ENCODE measurements at places on chromosomes 7 and 10.

DNA sequence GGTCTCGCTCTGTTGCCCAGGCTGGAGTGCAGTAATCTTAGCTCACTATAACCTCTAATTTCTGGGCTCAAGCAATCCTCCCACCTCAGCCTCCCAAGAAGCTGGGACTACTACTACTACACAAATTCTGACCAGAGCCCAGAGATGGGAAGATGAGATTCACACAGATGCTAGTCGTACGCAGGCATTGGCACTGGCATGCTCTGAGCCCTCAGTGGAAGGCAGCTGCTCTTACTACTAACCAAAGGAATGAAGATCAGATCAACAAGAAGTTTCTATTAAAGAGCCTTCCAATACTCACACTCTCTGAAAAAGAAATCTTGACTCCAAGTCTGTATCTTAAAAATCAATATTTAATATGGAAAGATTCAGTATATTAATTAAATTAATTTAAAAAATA is 10.7 kb downstream of the GDF2 start:
- DNase-seq = no peak

DNA sequence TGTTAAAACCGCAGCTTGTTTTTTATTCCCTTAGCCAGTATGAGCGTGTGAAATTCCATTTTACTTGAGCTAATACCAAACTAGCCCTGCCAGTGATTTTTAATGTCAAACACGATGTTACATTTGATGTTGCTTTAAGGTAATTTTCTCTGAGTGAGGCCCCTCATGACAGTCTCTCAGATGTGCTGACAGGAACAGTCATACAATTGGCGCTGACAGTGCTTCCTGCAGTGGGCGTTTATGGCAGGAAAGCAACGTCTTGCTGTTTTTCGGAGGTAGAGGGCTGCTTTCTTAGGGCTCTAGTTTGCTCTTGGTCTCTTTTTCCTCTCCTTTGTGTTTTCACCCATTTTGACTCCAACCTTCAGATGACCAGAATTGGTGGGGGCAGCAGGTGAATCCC is 19.3 kb downstream of the PON1 start:
- DNase-seq = no peak

GRCh38 chr10:22626784-22627183 is 87.6 kb downstream of the PIP4K2A start:
- DNase-seq = no peak

GRCh38 chr7:31896925-31897324 is 173.3 kb downstream of the PDE1C start:
- DNase-seq = peak; percentile 5

DNA sequence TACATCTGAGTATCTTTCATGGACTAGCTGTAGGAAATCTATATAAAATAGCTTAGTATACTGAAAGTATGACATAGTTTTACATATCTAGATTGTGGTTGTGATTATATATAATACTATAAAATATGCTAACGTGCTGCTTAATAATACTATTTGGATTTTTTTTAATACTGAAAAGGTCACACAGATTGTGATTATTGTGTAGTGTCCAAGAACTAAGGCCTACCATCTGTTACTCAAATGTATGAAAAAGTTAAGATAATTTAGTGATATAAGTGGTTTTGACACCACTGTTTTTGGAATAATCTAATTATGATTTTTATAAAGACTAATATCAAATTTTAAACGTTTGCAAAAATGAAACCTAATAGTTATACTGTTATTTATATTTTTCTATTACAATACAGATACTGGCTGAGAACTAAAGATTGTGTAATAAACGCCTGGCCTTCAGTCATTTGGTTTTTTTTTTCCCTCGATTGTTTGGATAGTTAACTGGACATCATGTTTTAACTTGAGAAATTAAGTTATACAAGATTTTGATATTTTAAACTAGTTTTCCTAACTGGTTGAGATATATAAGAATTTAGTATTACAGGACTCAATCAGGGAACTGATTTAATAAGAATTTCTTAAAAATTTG is 12.6 kb downstream of the PTEN start:
- DNase-seq = no peak

All from NCI-H1417 (cell line).